ENCODE measurements at places on chromosomes 11 and 22. TPM values are rescaled to one million over a fixed set of nuclear protein-coding genes. Genes with fewer than 3 reads are reported as not detected.

The VPS11 gene
- 64.4 TPM for total RNA-seq

The TCIRG1 gene
- total RNA-seq, result 104 TPM

The CD6 gene
- total RNA-seq, result 0.67 TPM

The SLC43A1 gene
- 25.5 TPM for total RNA-seq

The FXYD2 gene
- total RNA-seq, result 2.8 TPM

The TTLL8 gene
- total RNA-seq, result not detected

The ARHGAP42 gene
- 21.8 TPM for total RNA-seq

The LRP5 gene
- 58.9 TPM for total RNA-seq

The CD3D gene
- total RNA-seq, result 2.1 TPM

GRCh38 chr11:3000032-3000961 is 8.2 kb upstream of the NAP1L4 start:
- no peaks in the 10 kb centered on the region for H3K27me3 ChIP-seq
- H3K36me3 ChIP-seq, result peaks cover 8% of the 10 kb centered on the region
- peak overlapping the region; percentile 94 for H3K27ac ChIP-seq

GRCh38 chr11:36333468-36333867 is 37.4 kb downstream of the PRR5L start:
- H3K4me3 ChIP-seq, result no peak overlapping the region
- no peaks in the 10 kb centered on the region for H3K4me1 ChIP-seq
- H3K27me3 ChIP-seq, result no peaks in the 10 kb centered on the region
- DNase-seq, result no peak

- no peaks in the 10 kb centered on the region for H3K36me3 ChIP-seq
- H3K4me1 ChIP-seq, result no peaks in the 10 kb centered on the region
- no peak overlapping the region for H3K27ac ChIP-seq
- DNase-seq, result no peak
- H3K4me3 ChIP-seq, result no peak overlapping the region
- H3K27me3 ChIP-seq, result no peaks in the 10 kb centered on the region
Observed at GRCh38 chr11:45262900-45263299, 23.2 kb downstream of the SYT13 start.

DNA sequence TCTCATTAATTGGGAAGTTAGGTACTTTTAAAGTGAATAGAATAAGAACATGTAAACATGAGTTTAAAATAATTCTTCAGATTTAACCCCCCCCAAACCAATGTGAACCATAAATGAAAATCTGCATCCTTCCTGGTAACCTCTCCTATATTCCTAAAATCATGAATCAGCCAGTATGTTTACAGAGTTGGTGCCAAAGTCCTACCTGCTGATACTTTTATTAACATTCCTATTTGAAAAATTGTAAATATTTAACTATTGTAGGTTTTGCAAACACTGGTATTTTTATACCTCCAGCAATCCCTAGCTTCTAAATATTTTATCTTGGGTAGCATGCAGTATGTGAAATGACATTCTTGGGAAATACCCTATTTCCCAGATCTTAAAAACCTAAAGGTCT is 278.2 kb downstream of the RAB38 start:
- no peaks in the 10 kb centered on the region for H3K4me1 ChIP-seq
- no peak overlapping the region for H3K4me3 ChIP-seq
- H3K36me3 ChIP-seq, result no peaks in the 10 kb centered on the region
- no peaks in the 10 kb centered on the region for H3K27me3 ChIP-seq

DNA sequence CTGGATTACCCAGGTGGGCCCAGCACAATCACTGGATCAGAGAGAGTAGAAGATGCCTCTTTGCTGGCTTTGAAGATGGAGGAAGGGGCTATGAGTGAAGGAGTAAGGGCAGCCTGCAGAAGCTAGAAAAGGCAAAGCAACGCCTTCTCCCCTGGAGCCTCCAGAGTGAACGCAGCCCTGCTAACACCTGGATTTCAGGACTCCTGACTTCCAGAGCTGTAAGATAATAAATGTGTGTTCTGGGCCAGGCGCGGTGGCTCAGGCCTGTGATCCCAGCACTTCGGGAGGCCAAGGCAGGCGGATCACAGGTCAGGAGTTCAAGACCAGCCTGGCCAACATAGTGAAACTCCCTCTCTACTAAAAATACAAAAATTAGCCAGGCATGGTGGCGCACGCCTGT is 102.4 kb downstream of the MORC2 start:
- no peaks in the 10 kb centered on the region for H3K4me1 ChIP-seq
- DNase-seq, result no peak
- H3K27me3 ChIP-seq, result no peaks in the 10 kb centered on the region

GRCh38 chr22:32199961-32200360 is 4.9 kb downstream of the RFPL2 start:
- no peaks in the 10 kb centered on the region for H3K36me3 ChIP-seq
- DNase-seq, result no peak
- H3K27me3 ChIP-seq, result no peaks in the 10 kb centered on the region

- H3K36me3 ChIP-seq, result no peaks in the 10 kb centered on the region
- no peak overlapping the region for H3K27ac ChIP-seq
- DNase-seq, result no peak
- no peak overlapping the region for H3K4me3 ChIP-seq
- no peaks in the 10 kb centered on the region for H3K4me1 ChIP-seq
Observed at GRCh38 chr11:24734742-24735237, 237.9 kb downstream of the LUZP2 start.

DNA sequence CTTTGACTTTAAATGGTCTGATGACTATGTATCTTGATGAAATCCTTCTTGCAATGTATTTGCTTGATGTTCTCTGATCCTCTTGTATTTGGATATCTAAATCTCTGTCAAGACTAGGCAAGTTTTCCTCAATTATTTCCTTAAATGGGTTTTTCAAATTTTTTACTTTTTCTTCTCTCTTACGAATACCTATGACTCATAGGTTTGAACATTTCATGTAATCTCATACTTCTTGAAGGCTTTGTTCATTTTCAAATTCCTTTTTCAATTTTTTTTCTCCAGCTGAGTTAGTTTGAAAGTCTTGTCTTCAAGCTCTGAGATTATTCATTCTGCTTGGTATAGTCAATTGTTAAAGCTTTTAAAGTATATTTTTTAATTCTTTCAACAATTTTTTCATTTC is 13.1 kb downstream of the OR10W1 start:
- no peak overlapping the region for H3K4me3 ChIP-seq
- no peak overlapping the region for H3K27ac ChIP-seq
- H3K4me1 ChIP-seq, result no peaks in the 10 kb centered on the region
- no peak for DNase-seq
- no peaks in the 10 kb centered on the region for H3K36me3 ChIP-seq
- no peaks in the 10 kb centered on the region for H3K27me3 ChIP-seq

GRCh38 chr11:27309046-27309445 is 54.0 kb downstream of the CCDC34 start:
- H3K4me3 ChIP-seq, result no peak overlapping the region
- no peaks in the 10 kb centered on the region for H3K4me1 ChIP-seq
- no peaks in the 10 kb centered on the region for H3K36me3 ChIP-seq
- no peak for DNase-seq

- H3K27me3 ChIP-seq, result no peaks in the 10 kb centered on the region
- no peak overlapping the region for H3K27ac ChIP-seq
- no peak for DNase-seq
Observed at GRCh38 chr11:113835306-113835705, 40.1 kb downstream of the USP28 start.

GRCh38 chr11:107704451-107704850 is 7.4 kb downstream of the SLN start:
- H3K27ac ChIP-seq, result no peak overlapping the region
- H3K27me3 ChIP-seq, result no peaks in the 10 kb centered on the region
- H3K4me3 ChIP-seq, result no peak overlapping the region
- no peak for DNase-seq
- H3K36me3 ChIP-seq, result no peaks in the 10 kb centered on the region
- no peaks in the 10 kb centered on the region for H3K4me1 ChIP-seq

DNA sequence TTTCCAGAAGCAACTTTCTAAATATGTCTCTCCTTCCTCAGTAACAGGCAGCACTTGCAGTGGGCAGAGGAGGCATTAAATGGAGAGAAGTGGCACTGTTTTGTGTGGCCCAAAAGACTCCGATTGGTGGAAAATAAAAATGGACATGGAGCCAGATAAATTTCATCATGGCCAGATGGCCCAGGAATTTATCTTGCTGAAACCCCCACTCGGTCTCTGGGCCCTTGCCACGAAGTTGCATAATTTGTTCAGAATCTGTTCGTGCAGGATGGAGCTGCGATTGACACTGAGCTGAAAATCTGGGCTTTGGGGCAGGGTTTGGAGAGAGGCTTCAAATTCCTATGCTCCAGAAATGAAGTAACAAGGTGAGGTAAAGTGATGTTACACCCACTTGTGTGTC is 65.5 kb downstream of the C11orf91 start:
- H3K27ac ChIP-seq, result no peak overlapping the region
- H3K27me3 ChIP-seq, result no peaks in the 10 kb centered on the region
- H3K4me1 ChIP-seq, result no peaks in the 10 kb centered on the region
- H3K36me3 ChIP-seq, result no peaks in the 10 kb centered on the region
- DNase-seq, result peak; percentile 62

GRCh38 chr11:57124917-57125316 is 56.8 kb upstream of the LRRC55 start:
- no peak for DNase-seq
- H3K27me3 ChIP-seq, result no peaks in the 10 kb centered on the region
- H3K36me3 ChIP-seq, result no peaks in the 10 kb centered on the region
- H3K4me3 ChIP-seq, result no peak overlapping the region
- H3K4me1 ChIP-seq, result no peaks in the 10 kb centered on the region

DNA sequence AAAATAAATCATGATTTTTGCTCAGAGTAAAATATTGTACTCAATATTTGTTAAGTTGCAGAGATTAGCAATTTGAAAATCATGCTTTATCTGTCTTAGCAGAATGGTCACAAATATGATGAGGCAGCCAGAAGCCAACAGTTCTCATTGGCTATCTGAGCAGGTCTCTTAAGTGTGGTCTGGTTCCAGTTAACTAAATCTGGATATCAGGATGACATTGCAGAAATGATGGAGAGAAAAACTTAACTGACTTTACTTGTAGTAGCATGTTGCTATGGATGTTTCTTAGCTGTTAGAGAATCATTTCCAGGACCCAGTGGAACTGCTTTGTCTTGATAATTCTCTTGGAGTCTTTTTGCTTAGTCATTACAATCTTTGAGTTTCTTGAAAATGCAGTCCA is 1070.3 kb downstream of the JRKL start:
- no peaks in the 10 kb centered on the region for H3K4me1 ChIP-seq
- H3K36me3 ChIP-seq, result no peaks in the 10 kb centered on the region
- no peak overlapping the region for H3K4me3 ChIP-seq
- no peak overlapping the region for H3K27ac ChIP-seq
- H3K27me3 ChIP-seq, result no peaks in the 10 kb centered on the region
- no peak for DNase-seq

DNA sequence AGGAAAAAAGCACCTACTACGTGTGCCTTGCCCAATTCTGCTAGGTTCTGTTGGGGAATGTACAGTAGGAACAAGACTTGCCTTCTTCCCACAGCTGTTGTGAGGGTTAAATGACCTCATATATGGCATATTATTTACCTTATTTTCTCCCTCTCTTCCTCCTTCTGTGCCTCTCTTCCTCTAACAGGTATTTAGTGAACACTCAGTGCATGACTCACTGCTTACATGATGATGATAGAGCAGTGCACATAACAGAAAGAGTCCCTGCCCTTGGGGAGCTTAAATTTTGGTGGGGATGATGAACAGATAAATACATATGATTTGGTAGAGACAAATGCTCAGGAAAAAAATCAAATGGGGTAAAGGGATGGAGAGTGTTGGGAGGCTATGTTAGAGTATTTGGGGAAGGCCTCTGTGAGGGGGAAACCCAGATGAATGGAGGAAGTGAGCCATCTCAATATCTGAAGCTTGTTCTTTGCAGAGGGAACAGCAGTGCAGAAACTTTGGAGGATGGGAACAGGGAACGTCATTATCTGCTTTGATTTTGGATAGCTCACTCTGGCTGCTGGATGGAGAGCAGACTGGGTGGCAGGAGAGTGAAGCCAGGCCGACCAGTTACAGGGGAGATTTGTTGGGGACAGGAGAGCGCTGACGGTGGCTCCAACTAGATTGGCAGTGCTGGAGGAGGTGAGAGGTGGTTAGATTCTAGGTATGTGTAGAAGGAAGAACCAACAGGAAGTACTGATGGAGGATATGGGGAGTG is 95.5 kb upstream of the TENM4 start:
- no peak for DNase-seq
- no peak overlapping the region for H3K27ac ChIP-seq

DNA sequence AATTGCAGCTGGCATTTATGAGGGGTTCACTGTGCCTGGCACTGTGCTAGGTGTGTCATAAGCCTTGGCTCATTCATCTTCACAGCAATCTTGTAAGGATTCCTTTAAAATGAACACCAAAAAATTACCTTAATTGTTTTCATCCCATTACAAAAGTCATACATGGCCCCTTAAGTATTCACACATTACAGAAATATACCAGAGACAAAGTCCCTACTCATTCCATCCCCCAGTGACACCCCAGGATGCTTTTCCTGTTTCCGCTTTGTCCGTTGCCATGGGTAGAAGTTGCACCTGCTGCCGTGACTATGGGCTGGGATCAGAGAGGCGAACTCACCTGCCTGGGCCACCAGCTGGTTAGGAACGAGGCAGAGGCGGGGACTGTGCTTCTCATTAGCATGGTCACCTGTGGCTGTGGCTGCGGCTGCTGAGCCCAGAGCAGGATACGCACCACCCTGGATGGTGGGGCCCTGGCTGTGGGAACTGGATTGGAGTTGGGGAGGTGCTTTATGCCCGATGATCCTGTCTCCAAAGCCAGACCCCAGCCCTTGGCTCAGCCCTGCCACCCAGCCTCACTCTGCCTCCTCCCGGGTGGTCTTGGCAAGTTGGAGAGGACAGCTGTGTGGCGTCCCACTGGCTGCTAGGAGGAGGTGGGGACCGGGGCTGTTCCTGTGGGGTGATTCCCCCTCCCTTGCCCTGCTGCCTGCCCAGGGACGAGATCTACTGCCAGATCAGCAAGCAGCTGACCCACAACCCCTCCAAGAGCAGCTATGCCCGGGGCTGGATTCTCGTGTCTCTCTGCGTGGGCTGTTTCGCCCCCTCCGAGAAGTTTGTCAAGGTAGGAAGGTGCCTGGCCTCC is 60.8 kb downstream of the MYO7A start:
- H3K27me3 ChIP-seq, result no peaks in the 10 kb centered on the region
- H3K4me3 ChIP-seq, result no peak overlapping the region
- H3K36me3 ChIP-seq, result no peaks in the 10 kb centered on the region
- DNase-seq, result no peak
- no peaks in the 10 kb centered on the region for H3K4me1 ChIP-seq

- H3K27ac ChIP-seq, result no peak overlapping the region
- no peak overlapping the region for H3K4me3 ChIP-seq
- no peaks in the 10 kb centered on the region for H3K27me3 ChIP-seq
- no peaks in the 10 kb centered on the region for H3K36me3 ChIP-seq
- DNase-seq, result no peak
Observed at GRCh38 chr11:119874660-119875238, 145.7 kb upstream of the NECTIN1 start.

- no peak overlapping the region for H3K27ac ChIP-seq
- no peaks in the 10 kb centered on the region for H3K27me3 ChIP-seq
- no peaks in the 10 kb centered on the region for H3K36me3 ChIP-seq
- DNase-seq, result no peak
Observed at GRCh38 chr11:28347371-28347770, 239.2 kb downstream of the METTL15 start.

DNA sequence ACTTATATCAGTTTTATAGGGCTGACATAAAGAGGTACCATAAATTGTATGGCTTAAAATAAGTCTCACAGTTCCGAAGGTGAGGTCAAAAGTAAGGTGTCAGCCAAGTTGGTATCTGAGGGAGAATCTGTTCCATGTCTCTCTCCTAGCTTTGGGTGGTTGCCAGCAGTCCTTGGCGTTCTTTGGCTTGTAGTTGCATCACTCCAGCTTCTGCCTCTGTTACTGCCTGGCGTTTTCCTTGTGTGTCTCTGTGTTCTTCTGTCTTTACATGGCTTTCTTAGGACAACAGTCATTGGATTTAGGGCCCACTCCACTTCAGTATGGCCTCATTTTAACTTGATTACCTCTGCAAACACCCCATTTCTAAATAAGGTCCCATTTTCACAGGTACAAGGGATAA is 16.7 kb downstream of the MMP7 start:
- no peaks in the 10 kb centered on the region for H3K4me1 ChIP-seq
- no peak overlapping the region for H3K4me3 ChIP-seq
- H3K27me3 ChIP-seq, result no peaks in the 10 kb centered on the region
- H3K27ac ChIP-seq, result no peak overlapping the region
